Vagina (tissue), 2 donors: ENCODE measurements at places on chromosomes 7 and 10.
A peak's percentile ranks its signal among the peaks of the same experiment; 100 is the strongest.

DNA sequence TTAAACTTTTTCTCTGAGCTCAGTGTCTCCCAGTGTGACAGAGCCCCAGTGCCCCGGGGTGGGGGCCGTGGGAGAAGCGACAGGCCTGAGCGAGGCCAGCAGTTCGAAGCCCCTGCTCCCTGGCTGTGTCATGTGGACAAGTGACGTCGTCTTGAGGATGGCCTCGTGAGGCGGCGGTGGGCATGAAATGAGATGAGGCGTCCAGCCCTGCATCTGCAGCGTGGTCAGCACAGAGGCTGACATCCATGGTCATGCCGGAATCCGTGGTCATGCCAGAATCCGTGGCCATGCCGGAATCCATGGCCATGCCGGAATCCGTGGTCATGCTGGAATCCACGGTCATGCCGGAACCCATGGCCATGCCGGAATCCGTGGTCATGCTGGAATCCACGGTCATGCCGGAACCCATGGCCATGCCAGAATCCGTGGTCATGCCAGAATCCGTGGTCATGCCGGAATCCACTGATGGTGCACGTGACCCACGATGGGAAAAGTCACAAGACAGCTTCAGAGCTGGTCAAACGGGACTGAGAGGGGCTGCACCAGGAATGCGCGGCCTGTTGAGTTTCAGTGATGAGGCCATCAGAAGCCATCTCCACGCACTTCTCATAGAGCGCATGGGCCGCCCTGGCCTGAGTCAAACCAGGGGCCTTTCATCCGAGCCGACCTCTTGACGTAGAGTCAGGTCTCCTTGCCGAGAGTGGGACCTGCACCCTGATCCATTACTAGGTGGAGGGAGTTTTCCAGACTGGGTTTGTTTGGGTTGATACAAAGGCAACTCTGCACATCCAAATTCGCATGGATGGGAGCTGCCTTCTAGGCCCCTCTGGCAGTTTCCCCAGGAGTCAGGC, 342.5 kb downstream of the PTPRN2 start:
- peak; percentile 90 for DNase-seq

DNA sequence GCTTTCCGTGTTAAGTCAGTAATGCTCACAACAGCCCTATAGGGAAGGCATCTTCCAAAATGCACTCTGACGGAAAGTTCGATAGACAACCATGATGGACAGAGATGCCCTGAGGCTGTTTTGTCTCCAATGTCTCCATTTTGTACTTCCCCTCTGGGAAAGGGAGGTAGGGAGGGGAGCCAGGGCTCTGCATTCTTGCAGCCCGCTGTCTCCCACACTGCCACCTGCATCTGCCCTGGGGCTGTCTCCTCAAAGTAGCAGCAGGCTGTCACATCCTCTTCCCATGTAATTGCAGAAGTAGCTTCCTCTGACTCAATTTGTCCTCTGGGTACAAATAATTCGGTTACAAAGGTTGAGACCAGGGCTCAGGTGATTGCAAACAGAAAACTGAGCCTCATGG, 131.4 kb downstream of the GPAM start:
- H3K4me1 ChIP-seq: no peaks in the 10 kb centered on the region
- no peaks in the 10 kb centered on the region for H3K27me3 ChIP-seq
- no peak overlapping the region for H3K4me3 ChIP-seq
- H3K27ac ChIP-seq: no peak overlapping the region

DNA sequence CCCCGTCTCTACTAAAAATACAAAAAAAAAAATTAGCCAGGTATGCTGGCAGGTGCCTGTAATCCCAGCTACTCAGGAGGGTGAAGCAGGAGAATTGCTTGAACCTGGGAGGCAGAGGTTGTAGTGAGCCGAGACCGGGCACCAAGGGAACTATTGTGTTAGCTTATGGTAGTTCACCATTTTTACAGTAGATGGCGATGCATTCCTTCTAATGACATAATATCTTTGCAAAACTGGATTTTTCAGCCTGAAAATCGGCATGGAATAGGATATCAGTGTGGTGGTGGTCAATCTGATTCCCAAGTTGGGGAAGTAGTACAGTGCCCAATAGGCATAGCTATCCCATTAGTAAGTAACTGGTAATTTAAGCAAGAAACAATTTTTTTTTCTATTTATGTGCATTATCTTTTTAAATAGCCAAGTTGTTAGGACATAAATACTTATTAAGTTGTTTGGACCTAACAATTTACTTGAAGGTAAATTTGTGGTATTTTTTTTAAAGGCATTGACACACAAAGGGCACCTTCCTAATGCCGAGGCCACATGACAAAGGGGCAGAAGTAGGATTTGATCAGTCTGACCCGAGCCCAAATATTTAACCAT, 17.6 kb upstream of the IMPDH1 start:
- no peak for DNase-seq
- H3K27me3 ChIP-seq: no peaks in the 10 kb centered on the region
- H3K4me3 ChIP-seq: no peak overlapping the region
- H3K27ac ChIP-seq: no peak overlapping the region

DNA sequence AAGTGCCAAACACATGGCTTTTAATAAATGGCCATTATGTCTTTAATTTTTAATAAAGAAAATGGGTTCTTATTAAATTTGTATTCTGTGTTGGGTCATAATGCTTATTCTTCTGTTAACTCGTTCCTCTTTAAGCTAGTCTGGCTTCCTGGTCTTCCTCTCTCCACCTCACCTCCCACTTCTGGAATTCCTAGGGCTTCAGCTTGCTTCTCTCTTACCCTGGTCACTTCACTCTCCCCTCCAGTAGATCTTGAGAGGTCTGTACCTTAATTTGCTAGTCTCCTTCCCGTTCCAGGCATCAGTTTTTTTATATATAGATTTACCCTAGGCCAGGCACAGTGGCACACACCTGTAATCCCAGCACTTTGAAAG, 111.2 kb downstream of the RALA start:
- no peaks in the 10 kb centered on the region for H3K36me3 ChIP-seq
- H3K27me3 ChIP-seq: no peaks in the 10 kb centered on the region
- no peak for DNase-seq
- peak overlapping the region; percentile 80 for H3K27ac ChIP-seq

- H3K4me1 ChIP-seq: peaks cover 72% of the 10 kb centered on the region
- no peaks in the 10 kb centered on the region for H3K36me3 ChIP-seq
- DNase-seq: no peak
- no peaks in the 10 kb centered on the region for H3K27me3 ChIP-seq
- H3K4me3 ChIP-seq: peak overlapping the region; percentile 26
- H3K27ac ChIP-seq: peak overlapping the region; percentile 96
Observed at GRCh38 chr10:132627666-132628531, 90.3 kb downstream of the INPP5A start.

GRCh38 chr10:132461683-132462231, 64.8 kb downstream of the PWWP2B start:
- no peak overlapping the region for H3K4me3 ChIP-seq
- peaks cover 51% of the 10 kb centered on the region for H3K4me1 ChIP-seq
- H3K36me3 ChIP-seq: no peaks in the 10 kb centered on the region
- H3K27me3 ChIP-seq: no peaks in the 10 kb centered on the region

- no peaks in the 10 kb centered on the region for H3K27me3 ChIP-seq
- no peak for DNase-seq
- no peak overlapping the region for H3K4me3 ChIP-seq
- no peaks in the 10 kb centered on the region for H3K36me3 ChIP-seq
- no peaks in the 10 kb centered on the region for H3K4me1 ChIP-seq
Observed at GRCh38 chr7:78399033-78399769, 600.6 kb downstream of the PHTF2 start.

- H3K4me1 ChIP-seq: peaks cover 12% of the 10 kb centered on the region
- DNase-seq: no peak
- H3K4me3 ChIP-seq: no peak overlapping the region
- no peaks in the 10 kb centered on the region for H3K27me3 ChIP-seq
- no peaks in the 10 kb centered on the region for H3K36me3 ChIP-seq
Observed at GRCh38 chr10:91514787-91515186, 104.6 kb downstream of the HECTD2 start.

DNA sequence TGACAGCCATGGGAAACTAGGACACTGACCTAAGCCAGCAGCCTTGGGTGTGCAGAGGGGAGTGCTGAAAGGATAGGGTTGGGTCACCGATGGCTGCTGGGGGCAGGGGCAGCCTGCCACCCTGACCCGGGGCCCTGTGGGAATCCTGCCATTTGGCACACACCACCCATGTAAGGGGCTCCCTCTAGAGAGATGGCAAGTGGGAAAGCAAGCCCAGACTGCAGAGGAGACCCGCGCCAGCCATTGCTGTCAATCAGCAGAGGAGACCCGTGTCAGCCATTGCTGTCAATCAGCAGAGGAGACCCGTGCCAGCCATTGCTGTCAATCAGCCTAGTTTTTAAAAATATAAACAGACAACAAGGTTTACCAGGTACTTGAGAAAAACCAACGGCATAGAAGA, 27.4 kb upstream of the PRKAG2 start:
- H3K27me3 ChIP-seq: no peaks in the 10 kb centered on the region
- no peak overlapping the region for H3K4me3 ChIP-seq
- no peak overlapping the region for H3K27ac ChIP-seq
- H3K4me1 ChIP-seq: no peaks in the 10 kb centered on the region
- no peak for DNase-seq

- no peaks in the 10 kb centered on the region for H3K27me3 ChIP-seq
- H3K27ac ChIP-seq: peak overlapping the region; percentile 98
- H3K36me3 ChIP-seq: no peaks in the 10 kb centered on the region
- no peak for DNase-seq
Observed at GRCh38 chr7:17311952-17312351, 13.5 kb downstream of the AHR start.

DNA sequence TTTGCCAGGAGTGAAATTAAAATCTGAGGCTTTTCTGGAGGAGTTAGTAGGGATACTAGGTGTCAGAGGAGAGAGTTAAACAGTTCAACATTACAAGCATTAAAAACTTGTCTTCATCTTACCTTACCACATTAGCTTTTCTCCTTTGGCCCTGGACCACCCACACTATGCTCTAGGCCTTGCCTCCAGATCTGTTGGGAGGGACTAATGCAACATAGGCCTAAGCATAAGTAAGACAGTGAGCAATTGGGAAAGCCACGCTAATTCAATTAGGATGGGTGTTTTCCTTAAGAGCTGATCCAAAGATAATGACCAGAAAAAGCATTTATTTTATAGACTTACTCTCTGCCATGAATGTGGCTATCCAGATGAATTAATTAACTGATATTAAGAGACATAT, 158.9 kb downstream of the ELMO1 start:
- no peaks in the 10 kb centered on the region for H3K36me3 ChIP-seq
- peaks cover 37% of the 10 kb centered on the region for H3K4me1 ChIP-seq
- no peak for DNase-seq

- DNase-seq: no peak
- H3K36me3 ChIP-seq: no peaks in the 10 kb centered on the region
- H3K27ac ChIP-seq: no peak overlapping the region
- no peak overlapping the region for H3K4me3 ChIP-seq
Observed at GRCh38 chr7:157136372-157136771, 2.4 kb upstream of the UBE3C start.

DNA sequence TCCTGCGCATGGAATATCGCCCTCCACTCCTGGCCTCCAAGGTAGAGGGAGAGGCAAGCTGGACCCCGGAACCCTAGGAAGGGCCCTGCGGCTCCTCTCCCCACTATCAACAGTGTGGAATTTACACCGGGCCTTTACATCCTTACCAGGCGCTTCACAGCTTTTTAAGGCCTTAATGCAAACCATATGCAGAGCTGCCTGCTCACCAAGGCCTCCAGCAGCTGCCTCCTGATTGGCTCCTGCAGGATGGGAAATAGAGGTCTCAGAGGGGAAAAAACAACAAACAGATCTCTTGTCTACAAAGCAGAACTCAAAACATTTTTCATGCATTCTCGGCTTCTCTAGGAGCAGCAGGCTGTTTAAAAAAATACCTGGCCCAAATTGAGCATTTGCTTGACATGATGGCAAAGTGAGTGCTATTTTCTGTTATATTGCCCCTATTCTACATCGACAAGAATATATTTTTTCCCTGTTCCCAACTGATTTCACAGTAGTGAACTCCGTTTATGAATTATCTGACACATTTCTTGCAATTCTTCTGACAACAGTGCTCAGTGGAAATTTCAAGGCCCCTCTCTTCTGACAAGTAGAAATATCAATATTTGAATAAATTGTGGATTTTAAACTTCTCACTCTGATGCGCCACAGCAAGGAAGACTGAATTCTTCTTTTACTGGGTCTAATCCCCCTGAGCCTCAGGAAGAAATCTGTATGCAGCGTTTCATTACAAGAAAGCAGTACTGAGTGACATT, 51.7 kb downstream of the EBF3 start:
- no peak overlapping the region for H3K4me3 ChIP-seq
- H3K36me3 ChIP-seq: no peaks in the 10 kb centered on the region
- no peak overlapping the region for H3K27ac ChIP-seq
- no peak for DNase-seq

DNA sequence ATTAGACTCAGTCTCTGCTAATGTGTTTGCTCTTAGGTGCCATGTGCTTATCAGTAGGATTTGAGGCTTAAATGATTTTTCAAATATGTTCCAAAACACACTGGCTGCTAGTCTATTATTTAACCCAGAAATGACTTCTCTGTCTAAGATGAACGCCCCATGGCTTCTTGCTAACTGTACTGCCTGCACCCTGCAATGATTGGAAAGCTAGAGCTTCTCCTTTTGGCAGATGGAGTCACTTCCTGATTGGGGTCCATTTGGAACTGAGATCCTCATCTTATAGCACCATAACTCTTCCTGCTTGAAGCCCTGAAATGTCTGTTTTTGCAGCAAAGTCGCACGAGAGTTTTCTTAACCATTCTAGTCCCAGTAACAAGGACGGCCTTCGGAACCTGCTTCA, 186.5 kb upstream of the ADO start:
- no peaks in the 10 kb centered on the region for H3K27me3 ChIP-seq
- peak; percentile 44 for DNase-seq
- H3K4me1 ChIP-seq: peaks cover 23% of the 10 kb centered on the region
- H3K4me3 ChIP-seq: no peak overlapping the region
- no peaks in the 10 kb centered on the region for H3K36me3 ChIP-seq

DNA sequence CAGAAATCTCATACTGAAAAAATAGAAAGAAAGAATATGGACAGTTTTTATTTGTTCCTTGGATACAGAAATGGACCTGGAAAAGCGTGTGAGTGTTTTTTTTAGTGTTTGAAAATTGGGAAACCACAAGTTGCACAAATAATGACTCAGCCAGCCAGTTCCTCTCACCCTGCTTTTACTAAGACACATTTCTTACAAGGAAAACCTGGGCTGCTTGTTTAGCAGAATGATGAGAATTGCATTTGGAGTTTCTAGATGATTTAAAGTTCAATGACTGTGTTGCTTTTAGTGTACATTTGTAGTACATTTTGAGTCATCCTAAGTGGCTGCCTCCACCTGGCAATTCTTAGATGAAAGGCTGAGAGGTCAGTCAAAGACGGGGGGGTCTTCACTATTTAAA, 218.7 kb downstream of the ABCA13 start:
- DNase-seq: no peak
- H3K27ac ChIP-seq: no peak overlapping the region
- H3K36me3 ChIP-seq: no peaks in the 10 kb centered on the region
- no peak overlapping the region for H3K4me3 ChIP-seq
- H3K27me3 ChIP-seq: no peaks in the 10 kb centered on the region
